Fibroblast of skin of right biceps (primary cell): ENCODE measurements at places on chromosomes 1 and 21.

DNA sequence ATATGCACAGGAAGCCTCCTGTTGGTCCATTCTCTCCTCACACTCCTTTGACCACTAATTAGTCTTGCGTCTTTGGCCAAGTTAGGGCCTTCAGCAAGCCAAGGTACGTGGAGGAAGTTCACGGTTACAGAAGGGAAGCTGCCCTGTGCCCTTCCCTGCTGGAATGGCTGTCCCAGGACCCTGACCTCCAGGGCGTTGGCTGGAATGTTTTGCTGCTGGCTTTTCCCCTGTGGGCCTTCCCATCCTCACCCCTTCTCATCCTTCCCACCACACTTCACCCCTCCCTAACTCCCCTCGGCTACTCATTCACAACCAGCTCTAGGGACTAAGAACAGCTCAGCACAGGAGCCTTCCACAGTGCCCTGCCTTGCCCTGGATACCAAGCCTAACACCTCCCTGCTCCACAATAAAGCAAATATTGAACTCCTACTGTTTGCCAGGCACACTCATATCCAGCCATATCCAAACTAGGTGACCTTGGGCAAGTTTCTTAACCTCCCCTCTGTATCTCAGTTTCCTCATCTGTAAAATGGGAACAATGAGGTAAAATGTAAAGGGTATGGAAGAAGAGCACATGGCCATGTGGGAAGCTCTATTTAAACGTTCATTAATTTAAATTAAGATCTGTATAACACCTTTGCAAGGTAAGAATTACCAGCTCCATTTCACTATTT, 8.8 kb upstream of the CDCP2 start:
- no peak for DNase-seq

GRCh38 chr1:28592321-28593071, 431 bp downstream of the RAB42 start:
- DNase-seq, result no peak

DNA sequence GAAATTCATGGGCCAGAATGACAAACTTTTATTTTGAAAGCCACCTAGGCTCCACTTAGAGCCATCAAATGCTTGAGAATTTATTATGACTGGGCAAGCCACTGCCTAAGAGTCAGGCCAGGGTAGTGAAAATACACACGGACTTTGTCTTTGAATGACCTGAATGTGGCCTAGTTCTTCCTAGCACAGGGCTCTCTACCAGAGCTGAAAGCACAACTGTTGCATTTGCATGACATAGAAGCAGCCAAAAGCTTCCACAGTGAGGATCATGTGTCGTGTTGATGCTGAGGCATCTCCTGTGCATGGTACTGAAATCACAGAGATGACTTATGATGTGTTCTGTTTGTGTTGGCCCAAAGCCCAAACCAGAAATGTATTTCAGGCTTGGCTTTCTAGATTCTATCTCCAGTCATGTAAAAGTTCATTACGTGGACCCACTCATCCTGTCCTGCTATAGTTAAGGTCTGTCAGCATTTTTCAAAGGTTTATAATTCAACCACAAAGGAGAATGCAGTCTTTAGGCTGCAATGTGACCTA, 164.0 kb upstream of the UBE2U start:
- peak; percentile 100 for DNase-seq

DNA sequence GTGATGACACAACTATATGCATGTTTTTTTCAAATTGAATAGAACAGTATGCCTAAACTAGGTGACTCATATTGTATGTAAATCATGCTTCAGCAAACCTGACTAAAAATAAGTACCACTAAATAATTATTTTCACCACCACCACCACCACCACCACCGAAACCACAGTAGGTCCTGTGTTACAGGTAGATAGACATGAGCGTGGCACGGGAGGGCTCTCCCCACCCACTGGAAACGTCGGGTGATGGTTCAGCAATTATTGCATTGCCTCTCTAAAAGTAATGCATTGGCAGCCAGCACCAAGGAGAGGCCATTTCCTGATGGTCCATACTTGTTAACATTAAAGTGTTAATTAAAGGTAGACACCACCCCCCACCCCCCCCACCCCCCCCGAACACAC, 297.0 kb upstream of the NCAM2 start:
- DNase-seq, result no peak

DNA sequence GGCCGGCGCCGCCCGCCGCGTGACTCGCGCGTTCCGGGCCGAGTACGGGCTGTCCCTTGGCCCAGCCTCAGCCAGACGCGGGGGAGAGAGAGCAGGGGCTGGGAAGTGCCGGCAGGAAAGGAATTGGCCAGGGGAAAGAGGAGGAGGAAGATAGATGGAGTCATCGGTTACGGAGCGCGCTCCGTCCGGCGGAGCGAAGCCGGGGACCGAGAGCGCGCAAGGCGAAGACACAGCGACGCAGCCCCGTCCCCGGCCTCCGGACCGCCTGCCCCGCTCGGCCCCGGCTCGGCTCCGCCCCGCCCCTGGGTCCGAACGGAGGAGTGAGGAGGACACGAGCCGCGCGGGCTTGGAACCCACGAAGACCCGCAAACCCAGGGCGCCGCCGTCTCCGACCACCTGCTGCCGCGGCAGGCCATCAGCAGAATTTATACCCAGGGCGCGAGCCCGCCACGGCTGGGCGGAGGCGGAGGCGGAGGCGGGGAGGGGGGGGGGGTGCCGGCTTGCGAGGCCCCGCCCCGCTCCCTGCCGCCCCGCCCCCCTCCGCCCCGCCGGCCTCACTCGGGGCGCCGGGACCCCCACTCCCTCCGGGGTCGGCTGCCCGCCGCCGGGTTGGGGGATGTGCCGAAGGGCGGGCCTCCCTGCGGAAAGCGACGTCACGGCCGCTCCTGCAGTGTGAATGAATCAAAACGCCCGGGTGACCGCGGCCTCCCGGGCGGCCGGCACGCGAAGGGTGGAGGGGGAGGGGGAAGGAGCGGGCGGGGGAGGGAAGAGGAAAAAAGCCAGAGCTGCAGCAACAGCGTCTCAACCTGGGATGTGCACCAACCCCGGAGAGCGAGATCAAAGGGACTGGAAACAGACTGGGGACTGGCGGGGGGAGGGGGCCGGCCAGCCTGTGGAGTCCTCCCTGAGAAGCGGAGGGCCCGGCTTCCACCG, at the start of gene LHX4:
Gene LHX4, plus strand, starts transcription at position 782 of the 933 bp plus-strand sequence. CDS start 266 bp downstream, outside the sequence.
- peak; percentile 36 for DNase-seq

DNA sequence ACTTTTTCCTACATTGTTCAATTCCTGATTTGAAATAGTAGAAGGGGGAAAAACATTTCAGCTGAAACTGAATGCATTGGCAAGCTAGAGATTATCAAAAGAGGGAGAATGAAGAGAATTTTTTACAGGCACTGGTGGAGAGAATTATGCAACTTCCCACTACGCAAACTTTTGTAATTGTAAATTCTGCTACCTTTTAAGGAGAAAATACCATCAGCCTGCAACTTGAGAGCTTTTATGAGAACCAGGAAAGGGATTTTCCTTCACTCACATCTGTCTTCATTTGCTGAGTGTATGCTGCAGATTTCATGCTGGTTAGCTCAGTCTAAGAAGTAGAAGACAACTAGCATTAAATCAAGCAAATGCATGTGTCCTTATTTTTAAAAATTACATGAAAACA, 43.7 kb downstream of the ADAMTS1 start:
- DNase-seq, result peak; percentile 92

GRCh38 chr21:33033094-33033951, 7.6 kb downstream of the OLIG2 start:
- DNase-seq, result no peak

DNA sequence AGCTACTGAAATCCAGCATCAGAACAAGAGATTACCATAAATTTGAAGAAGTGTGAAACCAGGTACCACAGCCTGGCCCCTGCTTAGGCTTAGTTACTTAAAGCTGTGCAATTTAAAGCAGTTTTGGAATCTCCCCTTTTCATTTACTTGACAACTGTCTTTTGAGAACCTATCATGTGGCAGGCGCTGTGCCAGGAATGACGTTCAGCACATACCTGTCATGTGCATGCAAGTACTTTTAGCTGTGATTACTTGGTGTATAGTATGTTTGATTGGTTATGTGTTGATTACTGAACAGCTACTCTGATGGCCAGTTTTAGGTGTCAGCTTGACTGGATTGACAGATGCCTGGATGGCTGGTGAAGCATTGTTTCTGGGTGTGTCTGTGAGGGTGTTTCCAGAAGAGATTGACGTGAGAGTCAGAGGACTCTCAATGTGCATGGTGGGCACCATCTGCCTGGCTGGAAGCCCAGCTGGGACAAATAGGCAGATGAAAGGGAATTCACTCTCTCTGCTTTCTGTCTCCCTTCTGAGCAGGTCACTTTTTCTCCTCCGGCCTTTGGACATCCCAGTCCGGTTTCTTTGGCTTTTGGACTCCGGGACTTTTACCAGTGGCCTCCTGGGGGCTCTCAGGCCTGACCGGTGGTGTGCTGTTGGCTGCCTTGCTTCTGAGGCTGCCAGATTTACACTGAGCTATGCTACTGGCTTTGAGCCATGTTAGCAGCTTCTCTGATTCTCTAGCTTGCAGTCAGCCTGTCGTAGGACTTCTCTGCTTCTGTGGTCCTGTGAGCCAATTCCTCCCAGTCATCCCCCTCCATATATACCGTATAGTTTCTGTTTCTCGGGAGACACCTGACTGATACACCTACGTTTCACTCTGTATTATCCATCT, 178.0 kb downstream of the RYR2 start:
- DNase-seq, result no peak

GRCh38 chr1:67484492-67484891, 54.3 kb upstream of the SERBP1 start:
- DNase-seq, result no peak

DNA sequence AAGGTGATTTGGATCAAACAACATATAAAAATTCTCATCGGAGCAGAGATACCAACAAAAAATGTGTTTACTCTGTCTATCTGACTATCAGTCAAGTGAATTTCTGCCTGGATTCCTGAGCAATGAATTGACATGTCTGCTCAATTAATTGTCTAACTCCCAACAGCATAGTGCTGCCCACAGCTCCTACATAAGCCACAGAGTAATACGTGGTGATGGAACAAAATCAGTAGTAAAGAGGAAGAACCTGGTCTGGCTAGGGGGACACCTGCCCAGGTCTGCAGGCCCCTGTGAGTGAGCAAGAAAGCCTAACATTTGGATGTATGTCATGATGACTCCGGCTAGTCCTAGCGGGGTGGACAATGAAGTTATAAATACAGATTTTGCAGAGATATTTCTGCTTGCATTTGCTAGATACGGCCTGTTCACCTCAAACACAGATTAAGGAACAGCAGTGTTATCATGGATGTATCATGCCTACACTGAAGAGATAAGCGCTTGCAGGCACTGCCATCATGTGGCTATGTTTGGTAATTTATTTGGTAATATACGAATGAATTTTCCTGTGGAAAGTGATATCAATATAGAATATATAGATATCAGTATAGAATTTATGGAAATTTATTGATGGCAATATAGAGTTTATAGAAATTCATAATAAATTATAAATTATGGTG, 69.6 kb upstream of the LRRC8B start:
- DNase-seq, result peak; percentile 51

DNA sequence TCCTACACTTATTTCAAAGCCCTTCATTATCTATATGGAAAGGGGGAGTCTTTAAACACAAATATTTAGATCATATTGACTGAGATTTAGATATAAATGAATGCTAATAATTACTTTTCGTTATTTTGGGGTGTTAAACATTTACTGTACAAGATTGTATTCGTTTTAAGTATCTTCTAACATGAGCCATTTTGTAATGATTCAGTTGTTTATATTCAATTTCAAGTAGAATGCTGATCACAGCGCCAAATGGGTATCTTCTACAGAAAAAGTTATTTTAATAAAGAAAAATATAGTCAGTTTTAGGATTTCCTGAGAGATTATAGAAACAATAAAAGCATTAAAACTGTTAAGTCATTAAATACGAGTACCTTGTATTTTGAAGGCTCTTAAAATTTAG, 104.5 kb upstream of the HNRNPU start:
- DNase-seq, result no peak

DNA sequence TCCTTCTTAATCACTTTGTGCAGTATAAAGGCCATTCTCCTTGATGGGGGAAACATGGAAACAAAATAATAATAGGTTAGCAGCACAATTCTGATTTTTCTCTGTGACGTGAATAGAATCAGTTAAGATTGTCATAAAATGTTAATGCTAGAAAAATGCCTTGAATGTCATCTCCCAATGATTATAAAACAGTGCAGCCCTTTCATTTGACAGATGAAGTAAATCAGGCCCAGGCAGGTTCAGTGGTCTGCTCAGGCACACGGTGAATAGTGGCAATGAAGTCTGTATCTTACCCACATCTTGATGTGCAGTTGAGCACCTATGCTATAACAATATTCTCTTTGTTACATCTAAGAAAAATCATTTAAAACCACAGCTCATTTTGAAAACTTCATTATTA, 32.2 kb upstream of the ZNF281 start:
- DNase-seq, result no peak

- DNase-seq, result peak; percentile 16
Measured at GRCh38 chr1:226526801-226527595, 21.6 kb upstream of the STUM start.

- DNase-seq, result no peak
Measured at GRCh38 chr1:216518844-216519627, 95.8 kb upstream of the USH2A start.

GRCh38 chr1:171191992-171192391, 6.9 kb downstream of the FMO2 start:
- no peak for DNase-seq

DNA sequence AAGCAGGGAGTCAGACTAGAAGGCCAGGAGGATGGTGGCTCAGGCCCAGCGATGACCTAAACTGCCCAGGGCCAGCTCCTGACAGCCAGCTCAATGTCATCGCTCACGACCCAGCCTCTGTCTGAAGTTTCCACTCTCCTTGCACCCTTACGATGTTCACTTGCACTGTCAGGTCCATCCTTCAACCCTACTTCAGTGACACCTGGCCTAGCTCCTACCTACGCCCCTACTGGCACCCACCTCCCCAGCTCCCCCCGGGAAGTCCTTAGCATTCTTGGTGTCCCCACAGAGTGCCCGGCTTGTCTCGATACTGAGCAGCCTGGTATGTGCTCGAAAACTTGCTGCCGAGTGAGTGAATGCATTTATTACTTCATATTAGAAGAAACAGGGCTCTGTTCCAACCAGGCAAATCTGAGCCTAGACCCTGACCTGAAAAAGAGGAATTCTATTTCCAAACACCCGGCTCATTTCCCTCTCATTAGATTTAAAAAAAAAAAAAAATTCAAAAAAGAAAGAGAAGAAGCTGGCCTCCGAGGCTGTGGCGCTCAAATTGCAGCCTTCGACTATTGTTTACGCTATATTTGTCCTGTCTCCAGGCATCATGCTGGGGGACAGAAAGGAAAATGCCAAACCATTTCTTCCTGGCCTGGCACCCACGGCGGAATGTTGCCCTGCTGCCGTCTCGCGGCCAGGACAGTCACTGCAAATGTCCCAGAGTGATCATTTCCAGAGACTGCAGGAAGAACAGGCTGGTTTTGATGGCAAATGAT, 29.8 kb upstream of the LRRC38 start:
- no peak for DNase-seq

GRCh38 chr1:27885114-27885528, 12.8 kb downstream of the THEMIS2 start:
- no peak for DNase-seq

- DNase-seq, result peak; percentile 67
Measured at GRCh38 chr1:235946571-235946981, 79.9 kb upstream of the LYST start.
